Right lobe of liver (tissue), 6 donors: ENCODE measurements at places on chromosomes 2 and 18. TPM values are rescaled to one million over a fixed set of nuclear protein-coding genes. Genes with fewer than 3 reads are reported as not detected.

Gene SRD5A2
- total RNA-seq = 12.0 TPM

Gene GPR35
- total RNA-seq = 0.11 TPM

Gene SLC9A2
- total RNA-seq = not detected

Gene EFR3B
- total RNA-seq = 0.12 TPM

Gene TRIM43
- not detected for total RNA-seq

Gene IER3IP1
- 5.8 TPM for total RNA-seq

Gene CHCHD5
- 15.1 TPM for total RNA-seq

DNA sequence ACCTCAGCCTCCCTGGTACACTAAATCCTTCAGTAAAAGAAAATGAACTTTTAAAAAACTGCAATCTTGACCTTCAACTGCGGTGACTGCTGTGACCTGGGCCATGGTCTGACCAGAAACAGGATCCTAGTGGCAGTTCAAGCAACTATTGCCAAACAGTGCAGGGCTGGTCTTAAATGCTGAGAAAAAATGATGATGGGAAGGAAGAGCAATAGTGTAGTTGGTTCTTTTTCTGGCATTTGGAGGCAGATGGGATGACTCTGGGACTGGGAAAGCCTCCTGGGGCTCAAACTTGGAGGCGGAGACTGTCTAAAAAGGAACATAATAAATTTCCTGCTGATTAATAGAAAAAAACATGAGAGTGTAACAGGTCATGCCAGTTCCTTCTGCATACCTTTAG, 45.4 kb downstream of the CHN1 start:
- DNase-seq = no peak

GRCh38 chr2:200417366-200417765, 92.5 kb downstream of the KCTD18 start:
- no peak for DNase-seq

DNA sequence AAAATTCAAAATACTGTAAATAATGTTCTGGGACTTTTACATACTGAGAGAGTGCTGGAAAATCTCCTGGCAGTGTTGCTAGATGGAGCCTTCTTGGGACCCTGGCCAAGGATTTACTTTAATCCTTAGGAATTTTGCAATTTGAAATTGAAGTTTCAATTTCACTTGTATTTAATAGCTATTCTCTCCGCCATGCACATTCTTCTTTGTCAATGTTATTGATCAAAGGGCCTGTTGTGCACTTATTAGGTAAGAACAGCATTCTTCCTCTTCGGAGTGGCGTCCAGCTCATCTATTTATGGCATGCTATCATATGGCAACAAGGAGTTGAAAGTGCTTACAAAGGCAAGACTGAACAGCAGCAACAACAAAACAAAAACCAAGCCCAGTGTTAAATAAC, 40.1 kb upstream of the SOS1 start:
- DNase-seq = no peak

DNA sequence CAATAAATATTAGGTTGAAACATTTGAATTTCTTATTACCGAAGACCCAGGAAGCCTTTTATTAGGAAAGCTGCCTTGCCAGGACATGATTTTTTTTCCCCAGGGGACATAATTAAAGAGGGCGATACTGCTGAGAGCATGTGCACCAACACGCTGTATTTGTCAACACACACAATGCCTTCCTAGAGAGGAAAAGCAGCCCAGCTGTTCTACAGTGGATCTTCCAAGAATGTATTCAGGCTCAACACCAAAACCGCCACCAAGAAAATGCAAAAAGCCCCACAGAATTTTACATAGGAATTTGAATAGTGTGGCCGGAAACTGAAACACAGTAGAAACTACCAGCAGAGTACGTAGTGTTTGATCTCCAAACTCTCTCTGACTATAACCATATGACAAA, 320.4 kb downstream of the DLGAP1 start:
- no peak for DNase-seq

DNA sequence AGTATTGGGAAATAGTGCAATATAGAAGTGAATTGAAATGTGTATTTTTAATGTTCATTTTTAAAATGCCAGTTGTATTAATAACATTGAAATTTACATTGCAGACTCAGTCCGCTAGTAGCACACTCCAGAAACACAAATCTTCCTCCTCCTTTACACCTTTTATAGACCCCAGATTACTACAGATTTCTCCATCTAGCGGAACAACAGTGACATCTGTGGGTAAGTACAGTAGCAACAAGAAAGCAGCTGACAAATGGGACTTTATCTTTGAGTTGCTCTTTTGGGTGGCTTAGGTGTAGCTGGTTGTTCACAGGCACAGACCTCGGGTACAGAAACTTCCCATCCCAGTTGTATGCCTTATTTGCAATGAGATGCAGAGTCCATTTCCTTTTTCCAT, 118.2 kb upstream of the IL1R2 start:
- no peak for DNase-seq

DNA sequence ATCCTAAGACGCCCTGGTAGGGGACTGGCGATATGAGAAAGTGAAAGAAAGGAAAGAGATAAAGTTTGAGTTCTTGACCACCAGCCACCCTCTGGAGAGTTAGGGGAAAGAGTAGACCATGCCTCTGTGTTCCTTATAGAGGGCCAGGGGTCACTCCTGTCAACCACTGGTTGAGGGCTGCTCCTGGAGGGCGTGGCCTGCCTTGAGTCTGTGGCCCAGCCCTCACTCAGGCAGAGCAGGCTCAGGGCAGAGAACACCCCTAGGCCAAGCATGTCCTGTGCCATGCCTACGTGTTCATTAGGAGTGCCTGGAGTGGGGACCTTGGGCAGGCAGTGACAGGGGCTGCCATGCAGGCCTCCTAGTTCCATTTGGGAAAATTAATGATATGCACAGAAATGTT, 161.1 kb upstream of the EPB41L3 start:
- DNase-seq = no peak

DNA sequence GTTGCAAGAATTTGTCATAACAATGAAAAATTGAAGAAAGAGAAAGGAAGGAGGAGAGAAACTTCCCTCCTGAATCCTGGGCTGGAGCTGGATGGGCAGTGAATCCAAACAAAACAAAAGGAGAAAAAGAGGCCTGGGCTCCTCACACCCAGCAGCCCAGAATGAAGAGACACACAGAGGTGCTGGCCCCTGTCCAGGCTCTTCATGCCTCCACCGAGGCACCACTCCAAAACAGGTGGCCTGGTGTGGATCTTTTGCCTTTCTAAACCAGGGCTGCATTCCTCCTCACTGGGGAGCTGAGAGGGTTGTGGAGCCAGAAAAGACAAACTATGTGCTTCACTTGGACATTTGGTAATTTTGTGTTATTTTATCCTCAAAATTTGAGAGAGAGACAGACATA, 76.0 kb downstream of the FAM124B start:
- no peak for DNase-seq

- no peak for DNase-seq
Measured at GRCh38 chr2:33448220-33448899, 28.1 kb upstream of the RASGRP3 start.
